Large intestine (tissue), 12 donors: ENCODE measurements at places on chromosomes 3 and 15.

DNA sequence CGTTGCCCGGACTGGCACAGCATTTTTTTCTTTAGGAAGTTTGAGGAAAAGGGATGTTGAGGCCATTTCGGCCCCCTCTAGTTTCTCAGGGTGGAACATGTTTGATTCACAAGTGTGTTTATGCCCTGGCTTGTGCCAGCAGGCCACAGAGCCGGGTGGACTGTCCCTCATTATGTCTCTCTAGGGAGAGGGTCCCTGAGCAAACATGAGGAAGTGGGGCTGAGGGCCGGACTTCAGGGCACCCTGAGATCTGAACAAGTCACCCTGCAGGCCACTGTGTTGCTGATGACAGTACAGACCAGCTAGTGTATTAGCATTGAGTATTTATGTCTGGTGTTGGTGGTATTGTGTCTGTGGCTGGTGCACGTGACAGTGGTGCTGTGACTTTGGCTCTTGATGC lies 34.9 kb downstream of the RNU5B-1 start:
- no peaks in the 10 kb centered on the region for H3K27me3 ChIP-seq
- H3K36me3 ChIP-seq = no peaks in the 10 kb centered on the region
- no peak overlapping the region for H3K4me3 ChIP-seq
- peaks cover 14% of the 10 kb centered on the region for H3K4me1 ChIP-seq

- peaks cover 6% of the 10 kb centered on the region for H3K27me3 ChIP-seq
- H3K4me3 ChIP-seq = no peak overlapping the region
- H3K27ac ChIP-seq = no peak overlapping the region
- no peaks in the 10 kb centered on the region for H3K4me1 ChIP-seq
- no peak for DNase-seq
Observed at GRCh38 chr15:92059036-92059970, 205.8 kb downstream of the SLCO3A1 start.

DNA sequence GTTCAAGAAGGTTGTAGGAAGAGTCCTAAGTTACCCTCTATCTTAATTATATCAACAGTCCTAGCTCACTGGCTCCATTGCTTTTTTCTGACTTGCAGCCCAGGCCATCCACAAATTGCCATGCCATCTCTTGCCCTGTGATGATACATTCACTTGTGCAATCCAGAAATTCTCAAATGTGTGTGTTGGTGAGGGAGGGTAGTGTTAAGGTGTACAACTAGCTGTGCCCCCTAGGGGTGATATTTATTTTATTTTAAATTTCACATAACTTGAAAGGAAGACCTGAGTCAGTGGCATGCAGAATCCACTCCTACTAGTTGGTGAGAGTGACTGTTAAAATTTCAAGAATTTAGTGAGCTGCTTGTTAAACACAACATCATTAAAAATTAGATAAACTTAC lies 156.1 kb upstream of the ANKRD28 start:
- no peak for DNase-seq
- no peak overlapping the region for H3K4me3 ChIP-seq
- no peak overlapping the region for H3K27ac ChIP-seq
- H3K36me3 ChIP-seq = no peaks in the 10 kb centered on the region
- H3K27me3 ChIP-seq = no peaks in the 10 kb centered on the region

DNA sequence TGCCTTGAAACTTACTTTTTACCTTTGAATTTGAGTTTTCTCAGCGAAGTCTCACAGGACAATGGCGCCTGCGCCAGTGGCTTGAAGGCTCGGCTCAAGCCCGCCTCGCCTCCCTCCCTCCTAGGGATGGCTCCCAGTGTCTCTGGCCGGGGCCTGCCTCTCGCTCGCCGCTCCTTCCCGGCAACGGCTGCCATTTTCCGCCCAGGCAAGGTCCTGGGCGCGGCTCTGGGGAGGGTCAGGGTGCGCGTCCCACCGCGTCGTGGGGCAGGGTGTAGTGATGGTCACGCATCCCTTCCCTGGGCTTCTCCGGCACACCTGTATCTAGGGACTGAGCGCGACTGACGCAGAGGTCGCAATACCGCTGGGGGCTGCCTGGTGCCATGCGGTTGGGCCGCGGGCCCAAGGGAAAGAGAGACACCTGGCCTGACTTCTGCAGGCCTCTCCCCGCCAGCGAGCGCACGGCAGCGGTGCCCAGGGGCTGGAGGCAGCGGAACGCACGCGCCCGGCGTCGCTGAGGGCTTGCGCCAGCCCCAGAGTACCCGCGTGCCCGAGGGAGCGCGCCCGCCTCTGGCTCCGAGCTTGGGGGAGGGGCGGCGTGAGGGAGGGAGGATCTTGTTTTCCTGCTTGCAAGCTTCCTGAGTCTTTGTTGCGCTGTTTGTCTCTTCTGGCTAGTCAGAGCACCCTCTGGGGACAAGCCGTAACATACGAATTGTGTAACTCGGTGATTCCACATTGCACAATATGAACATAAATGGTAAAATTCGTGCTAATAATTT lies 20.7 kb upstream of the FEM1B start:
- no peaks in the 10 kb centered on the region for H3K36me3 ChIP-seq
- H3K4me3 ChIP-seq = peak overlapping the region; percentile 79
- H3K27me3 ChIP-seq = no peaks in the 10 kb centered on the region
- peaks cover 8% of the 10 kb centered on the region for H3K4me1 ChIP-seq

DNA sequence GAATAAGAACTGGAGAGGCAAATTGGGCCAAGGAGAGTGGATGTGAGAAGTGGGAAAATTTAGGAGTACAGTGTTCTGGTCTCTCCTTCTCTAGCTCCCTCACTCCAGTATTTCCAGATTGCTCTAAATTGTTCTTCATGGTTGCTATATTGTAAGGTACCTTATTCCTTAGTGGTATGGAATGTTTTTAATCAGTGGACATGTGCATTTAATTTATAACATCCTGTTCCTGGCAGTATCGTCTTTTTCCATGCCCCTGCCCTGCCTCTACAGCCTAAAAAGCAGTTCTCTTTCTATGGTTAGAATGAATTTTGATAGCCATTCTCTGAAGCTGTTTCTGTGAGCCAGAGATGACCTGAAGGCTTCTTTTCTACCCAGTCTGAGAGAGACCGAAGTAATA lies 180.5 kb downstream of the TCF12 start:
- no peaks in the 10 kb centered on the region for H3K4me1 ChIP-seq
- no peak for DNase-seq
- no peaks in the 10 kb centered on the region for H3K27me3 ChIP-seq

- no peak overlapping the region for H3K27ac ChIP-seq
- no peaks in the 10 kb centered on the region for H3K4me1 ChIP-seq
- no peak overlapping the region for H3K4me3 ChIP-seq
- no peaks in the 10 kb centered on the region for H3K36me3 ChIP-seq
- no peaks in the 10 kb centered on the region for H3K27me3 ChIP-seq
Observed at GRCh38 chr3:132253262-132253878, 63.8 kb upstream of the ACP3 start.

GRCh38 chr3:62712746-62713145 lies 162.5 kb downstream of the CADPS start:
- no peaks in the 10 kb centered on the region for H3K4me1 ChIP-seq
- no peak overlapping the region for H3K4me3 ChIP-seq
- H3K27ac ChIP-seq = no peak overlapping the region
- peaks cover 2% of the 10 kb centered on the region for H3K27me3 ChIP-seq

DNA sequence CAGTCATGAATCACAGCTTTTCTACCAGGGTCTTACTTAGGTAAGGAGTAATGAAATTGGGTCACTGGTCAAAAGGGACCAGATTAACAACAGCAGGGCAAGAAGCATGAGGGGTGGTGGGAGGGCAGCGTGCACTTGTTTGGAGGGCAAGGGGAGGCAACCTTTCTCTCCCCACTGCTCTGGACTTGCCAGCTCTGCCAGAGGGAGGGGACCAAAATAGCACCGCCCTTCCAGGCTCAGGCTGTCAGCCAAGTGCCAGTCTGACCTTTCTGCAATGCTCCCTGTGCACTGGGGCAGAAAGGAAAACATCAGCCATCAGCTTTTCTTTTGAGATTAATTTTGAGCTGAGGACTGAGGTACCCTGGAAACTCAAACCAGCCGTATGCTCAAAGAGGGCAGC lies 4.5 kb upstream of the ULK3 start:
- H3K27me3 ChIP-seq = no peaks in the 10 kb centered on the region
- no peak overlapping the region for H3K27ac ChIP-seq
- peaks cover 68% of the 10 kb centered on the region for H3K36me3 ChIP-seq
- peaks cover 26% of the 10 kb centered on the region for H3K4me1 ChIP-seq
- DNase-seq = no peak
- H3K4me3 ChIP-seq = no peak overlapping the region

- H3K27me3 ChIP-seq = no peaks in the 10 kb centered on the region
- no peak for DNase-seq
- H3K27ac ChIP-seq = no peak overlapping the region
- no peak overlapping the region for H3K4me3 ChIP-seq
- no peaks in the 10 kb centered on the region for H3K36me3 ChIP-seq
- H3K4me1 ChIP-seq = no peaks in the 10 kb centered on the region
Observed at GRCh38 chr3:189766416-189766815, 135.2 kb downstream of the TP63 start.

- peaks cover 12% of the 10 kb centered on the region for H3K4me1 ChIP-seq
- H3K27me3 ChIP-seq = peaks cover 5% of the 10 kb centered on the region
- no peaks in the 10 kb centered on the region for H3K36me3 ChIP-seq
- H3K4me3 ChIP-seq = no peak overlapping the region
- H3K27ac ChIP-seq = no peak overlapping the region
Observed at GRCh38 chr15:73928241-73928579, 1.9 kb downstream of the LOXL1 start.

GRCh38 chr3:49004352-49005302 lies 2.6 kb upstream of the WDR6 start:
- no peaks in the 10 kb centered on the region for H3K27me3 ChIP-seq
- no peak for DNase-seq
- no peak overlapping the region for H3K27ac ChIP-seq
- H3K4me3 ChIP-seq = no peak overlapping the region
